ENCODE measurements at places on chromosomes 1 and 21.

GRCh38 chr1:47515164-47515789 lies 77.4 kb downstream of the FOXD2 start:
- DNase-seq, result no peak

DNA sequence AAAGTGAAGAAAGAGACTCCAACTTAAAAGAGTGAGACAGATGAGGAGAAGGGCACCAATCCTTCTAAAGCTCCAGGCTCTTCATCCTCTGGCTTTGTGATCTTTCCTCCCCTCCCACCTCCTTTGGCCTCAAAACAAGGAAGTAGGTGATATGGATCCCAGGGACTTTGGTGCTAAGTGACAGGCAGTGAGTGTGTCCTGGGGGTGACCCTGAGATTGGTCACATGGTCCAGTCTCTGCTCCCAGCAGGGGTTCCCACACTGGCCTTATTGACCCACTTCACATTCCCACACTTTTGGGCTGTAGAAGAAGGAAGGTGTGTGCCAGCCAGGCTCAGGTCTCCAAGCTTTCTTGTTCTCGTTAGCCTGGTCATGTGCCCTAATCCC lies 401.2 kb upstream of the PROX1 start:
- DNase-seq, result no peak

- DNase-seq, result no peak
These were observed 4.2 kb downstream of the FMOD start for GRCh38 chr1:203346769-203347102.

DNA sequence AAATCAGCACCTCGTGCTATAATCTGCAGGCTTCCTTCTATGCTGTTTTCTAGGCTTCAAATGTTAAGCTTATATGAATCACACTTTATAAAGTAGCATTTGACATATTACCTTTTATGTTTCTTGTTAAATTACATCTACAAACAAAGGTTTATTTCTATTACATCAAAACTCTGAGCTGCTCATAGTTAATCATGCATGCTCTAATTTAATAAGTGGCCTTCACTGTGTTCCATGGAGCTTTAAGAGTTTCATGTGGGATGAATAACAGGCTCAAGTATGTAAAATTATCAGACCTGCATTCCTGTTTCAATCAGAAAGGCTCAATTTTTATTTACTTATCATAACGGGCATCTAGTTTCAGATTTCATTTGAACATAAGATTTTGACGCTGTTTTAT lies 13.0 kb downstream of the SLC19A2 start:
- DNase-seq, result no peak

DNA sequence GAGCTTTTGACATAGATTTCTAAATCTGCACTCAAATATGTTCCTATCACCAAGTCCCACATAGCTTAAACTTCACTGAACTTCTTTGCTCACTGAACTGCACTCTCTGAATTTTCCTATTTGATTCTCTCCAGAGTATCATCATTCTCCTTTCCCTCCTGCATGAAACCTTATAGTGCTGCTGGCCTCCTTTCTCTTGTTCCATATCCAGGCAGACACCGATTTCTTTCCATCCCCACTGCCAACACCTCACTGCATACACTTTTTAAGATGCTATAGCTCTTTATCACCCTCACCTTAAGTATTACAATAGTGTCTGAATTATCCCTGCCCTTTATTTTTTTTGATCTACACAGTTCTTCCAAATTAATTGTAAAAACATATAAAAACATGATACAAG lies 3.1 kb upstream of the TRIM45 start:
- no peak for DNase-seq

DNA sequence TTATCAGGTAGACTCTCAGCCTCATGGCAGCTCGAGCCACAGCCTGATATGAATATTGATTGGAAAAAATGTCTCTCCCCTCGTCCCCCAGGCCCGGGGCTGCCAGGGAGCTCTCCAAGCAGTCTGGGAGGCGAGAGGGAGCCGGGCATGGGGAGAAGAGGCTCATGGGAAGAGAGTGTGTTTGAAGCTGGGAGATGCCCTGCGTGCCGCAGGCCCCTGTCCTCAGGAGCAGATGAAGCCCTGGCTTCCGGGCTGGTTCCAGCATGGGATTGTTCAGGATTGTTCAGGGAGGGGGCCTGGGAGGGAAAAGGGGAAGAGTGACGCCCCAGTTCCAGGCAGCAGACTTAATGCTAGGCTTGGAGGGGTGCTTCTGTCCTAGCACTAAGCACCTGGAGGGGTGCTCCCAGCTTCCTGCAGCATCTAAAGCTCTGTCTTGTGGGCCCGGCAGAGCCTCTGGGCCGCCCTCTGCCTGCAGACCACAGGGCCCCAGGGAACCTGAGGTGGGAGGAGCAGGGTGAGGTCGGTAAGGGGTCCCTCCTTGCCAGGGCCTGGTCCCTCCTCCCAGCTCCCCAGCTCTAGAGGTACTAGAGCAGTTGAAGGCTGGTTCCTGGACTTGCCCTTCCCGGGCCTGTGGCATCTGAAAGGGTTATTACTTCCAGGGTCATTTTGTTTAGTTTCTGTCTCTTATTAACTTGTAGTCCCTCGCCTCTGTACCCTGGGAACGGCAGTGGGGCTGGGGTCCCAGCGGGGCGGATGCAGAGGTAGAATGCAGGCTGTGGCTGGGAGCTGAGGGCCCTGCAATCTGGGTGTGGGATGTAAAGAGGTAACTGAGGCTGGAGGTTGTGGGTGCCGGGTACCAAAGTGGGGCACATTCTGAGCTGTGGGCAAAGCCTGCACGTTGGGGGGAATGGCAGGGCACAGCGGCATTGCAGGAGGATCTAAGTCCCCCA lies 334.8 kb upstream of the VAMP3 start:
- no peak for DNase-seq

DNA sequence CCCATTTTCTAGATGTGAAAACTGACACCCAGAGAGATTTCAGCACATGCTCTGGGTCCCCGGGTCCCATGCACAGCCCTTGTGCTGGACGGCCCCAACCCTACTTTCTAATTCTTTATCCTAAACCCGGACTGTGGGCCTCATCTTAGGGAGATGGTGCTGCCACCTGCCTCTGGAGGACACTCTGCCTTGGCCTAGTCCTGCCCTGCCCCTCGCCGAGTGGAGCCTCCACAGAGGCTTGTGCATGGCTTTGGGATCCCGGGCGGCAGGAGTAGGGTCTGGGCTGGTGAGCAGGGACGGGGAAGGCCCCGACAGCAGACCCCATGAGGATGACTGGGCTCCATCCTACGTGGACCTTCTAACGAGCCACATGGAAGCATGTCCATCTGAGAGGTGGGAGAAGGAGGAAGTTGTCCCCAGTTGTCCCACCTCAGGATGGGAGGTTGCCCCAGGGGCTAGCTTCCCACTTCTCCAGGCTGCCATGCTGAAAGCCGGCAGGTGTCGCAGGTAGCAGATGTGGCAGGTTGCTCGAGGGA lies 12.4 kb downstream of the MX2 start:
- DNase-seq, result no peak
